A549 treated with AZD2906 at 1 μM for 4 hours (cell line): ENCODE measurements at places on chromosomes 3 and 15. TPM values are rescaled to one million over a fixed set of nuclear protein-coding genes. Genes with fewer than 3 reads are reported as not detected.

GPR62 gene
- total RNA-seq: not detected in 5 replicates

HRG gene
- not detected in 5 replicates for total RNA-seq

MITF gene
- total RNA-seq: 5.3 to 7.2 TPM (median 6.6 TPM) in 5 replicates

LNP1 gene
- total RNA-seq: 0.72 to 1.2 TPM (median 0.80 TPM) in 5 replicates

PLA2G4D gene
- total RNA-seq: not detected in 5 replicates

PTH1R gene
- 0.72 to 2.3 TPM (median 1.4 TPM) in 5 replicates for total RNA-seq

FGD5 gene
- 0.02 to 0.03 TPM (median 0.03 TPM) in 4 of 5 replicates, not detected in the other for total RNA-seq

GASK1A gene
- not detected in 5 replicates for total RNA-seq

SMCO1 gene
- 0.03 TPM in 1 of 5 replicates, not detected in the others for total RNA-seq

POLQ gene
- total RNA-seq: 5.7 to 6.8 TPM (median 6.0 TPM) in 5 replicates

GOLGA8T gene
- 0.84 to 1.9 TPM (median 1.6 TPM) in 5 replicates for total RNA-seq

CD96 gene
- total RNA-seq: not detected in 5 replicates

SCN11A gene
- 0.01 to 0.02 TPM (median 0.01 TPM) in 3 of 5 replicates, not detected in the others for total RNA-seq

FHIT gene
- total RNA-seq: 0.61 to 1.3 TPM (median 0.75 TPM) in 5 replicates
